ENCODE measurements at places on chromosomes 16 and 17. TPM values are rescaled to one million over a fixed set of nuclear protein-coding genes. Genes with fewer than 3 reads are reported as not detected.
A peak's percentile ranks its signal among the peaks of the same experiment; 100 is the strongest.

- H3K4me1 ChIP-seq = peaks cover 3% of the 10 kb centered on the region
- H3K36me3 ChIP-seq = no peaks in the 10 kb centered on the region
- no peak overlapping the region for H3K27ac ChIP-seq
- H3K27me3 ChIP-seq = no peaks in the 10 kb centered on the region
- no peak for DNase-seq
- H3K4me3 ChIP-seq = no peak overlapping the region
These were observed 88.6 kb upstream of the NLRP1 start for GRCh38 chr17:5672815-5673430.

- peaks cover 39% of the 10 kb centered on the region for H3K4me1 ChIP-seq
- DNase-seq = no peak
- peak overlapping the region; percentile 81 for H3K4me3 ChIP-seq
- peaks cover 12% of the 10 kb centered on the region for H3K27me3 ChIP-seq
- no peaks in the 10 kb centered on the region for H3K36me3 ChIP-seq
- H3K27ac ChIP-seq = peak overlapping the region; percentile 91
These were observed 21.6 kb upstream of the SMPD3 start for GRCh38 chr16:68469796-68470460.

- peaks cover 12% of the 10 kb centered on the region for H3K4me1 ChIP-seq
- peaks cover 7% of the 10 kb centered on the region for H3K36me3 ChIP-seq
These were observed 12.6 kb downstream of the KCTD2 start for GRCh38 chr17:75059369-75060345.

CSH1 gene
- not detected for total RNA-seq

LGALS9B gene
- total RNA-seq = 2.0 TPM

GRCh38 chr17:63929860-63930766 is 2.0 kb downstream of the CD79B start:
- H3K4me3 ChIP-seq = no peak overlapping the region
- no peaks in the 10 kb centered on the region for H3K27me3 ChIP-seq
- H3K36me3 ChIP-seq = peaks cover 3% of the 10 kb centered on the region
- peaks cover 16% of the 10 kb centered on the region for H3K4me1 ChIP-seq
- no peak for DNase-seq
- no peak overlapping the region for H3K27ac ChIP-seq

- H3K27ac ChIP-seq = no peak overlapping the region
- H3K27me3 ChIP-seq = no peaks in the 10 kb centered on the region
- peaks cover 2% of the 10 kb centered on the region for H3K36me3 ChIP-seq
- peaks cover 5% of the 10 kb centered on the region for H3K4me1 ChIP-seq
- H3K4me3 ChIP-seq = no peak overlapping the region
These were observed 14.3 kb downstream of the SNX29 start for GRCh38 chr16:11990702-11991390.

DNA sequence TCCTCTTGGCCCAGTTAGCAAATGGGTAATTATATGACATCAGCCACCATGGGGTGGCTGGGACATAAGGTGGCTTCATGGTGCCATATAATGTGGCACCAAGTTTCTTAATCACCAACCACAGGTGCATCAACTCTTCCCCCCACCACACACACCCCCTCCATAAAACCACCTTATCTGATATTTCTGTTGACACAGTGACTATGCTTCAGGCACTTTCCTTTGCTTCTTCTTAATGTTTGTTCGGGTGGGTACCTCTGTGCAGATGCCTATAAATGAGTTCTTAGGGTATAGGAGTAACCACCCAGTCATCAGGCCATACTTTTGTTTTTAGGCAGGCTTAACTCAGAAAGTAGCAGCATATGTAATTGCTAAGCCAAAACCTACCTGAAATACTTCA is 29.5 kb downstream of the RNF43 start:
- no peak for DNase-seq
- H3K27ac ChIP-seq = no peak overlapping the region
- H3K4me1 ChIP-seq = peaks cover 6% of the 10 kb centered on the region
- H3K36me3 ChIP-seq = no peaks in the 10 kb centered on the region
- H3K4me3 ChIP-seq = no peak overlapping the region

CEMP1 gene
- total RNA-seq = 0.80 TPM

ASPA gene
- total RNA-seq = not detected

- H3K27ac ChIP-seq = no peak overlapping the region
- no peak for DNase-seq
- no peak overlapping the region for H3K4me3 ChIP-seq
- no peaks in the 10 kb centered on the region for H3K27me3 ChIP-seq
- no peaks in the 10 kb centered on the region for H3K4me1 ChIP-seq
These were observed 213.4 kb downstream of the SOX9 start for GRCh38 chr17:72334205-72334604.

RPH3AL gene
- 2.7 TPM for total RNA-seq

SEPTIN1 gene
- 318 TPM for total RNA-seq
